ENCODE measurements at places on chromosomes 3 and 15. TPM values are rescaled to one million over a fixed set of nuclear protein-coding genes. Genes with fewer than 3 reads are reported as not detected.

GRCh38 chr15:57215326-57215725 lies 161.0 kb upstream of the CGNL1 start:
- no peak overlapping the region for H3K4me3 ChIP-seq
- no peak overlapping the region for H3K27ac ChIP-seq
- H3K4me1 ChIP-seq, result peaks cover 63% of the 10 kb centered on the region
- no peaks in the 10 kb centered on the region for H3K36me3 ChIP-seq

The SLC12A1 gene
- total RNA-seq, result not detected

The SPINK8 gene
- total RNA-seq, result not detected

The SHF gene
- 35.4 TPM for total RNA-seq

The SLC6A11 gene
- not detected for total RNA-seq

DNA sequence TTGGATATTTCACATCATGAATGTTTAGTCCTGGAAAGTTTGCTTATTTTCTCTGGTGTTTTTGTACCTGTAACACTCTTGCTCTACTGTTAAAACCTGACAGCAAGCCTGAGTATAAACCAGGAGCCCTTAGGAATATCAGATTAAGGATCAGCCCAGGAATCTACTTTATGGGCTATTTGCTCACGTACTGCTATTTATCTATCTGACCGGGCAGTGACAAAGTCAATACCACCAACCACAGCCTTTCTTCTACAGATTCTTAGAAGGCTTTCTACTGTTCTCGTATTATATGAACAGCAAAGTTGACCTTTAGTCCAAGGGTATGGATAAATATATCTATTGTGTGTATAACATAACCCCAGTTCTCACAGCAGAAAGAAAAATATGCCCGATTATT lies 521.2 kb downstream of the RBMS3 start:
- no peaks in the 10 kb centered on the region for H3K36me3 ChIP-seq
- no peak for DNase-seq
- no peak overlapping the region for H3K27ac ChIP-seq
- H3K27me3 ChIP-seq, result no peaks in the 10 kb centered on the region
- no peak overlapping the region for H3K4me3 ChIP-seq
- no peaks in the 10 kb centered on the region for H3K4me1 ChIP-seq

The CD80 gene
- total RNA-seq, result not detected

All from Karpas-422 (cell line).